Right ventricle myocardium superior (tissue), 1 donor: ENCODE measurements at places on chromosomes 1 and 21. TPM values are rescaled to one million over a fixed set of nuclear protein-coding genes. Genes with fewer than 3 reads are reported as not detected.
A peak's percentile ranks its signal among the peaks of the same experiment; 100 is the strongest.

GRCh38 chr1:69511426-69512192 is 56.1 kb upstream of the LRRC7 start:
- no peak for DNase-seq

DNA sequence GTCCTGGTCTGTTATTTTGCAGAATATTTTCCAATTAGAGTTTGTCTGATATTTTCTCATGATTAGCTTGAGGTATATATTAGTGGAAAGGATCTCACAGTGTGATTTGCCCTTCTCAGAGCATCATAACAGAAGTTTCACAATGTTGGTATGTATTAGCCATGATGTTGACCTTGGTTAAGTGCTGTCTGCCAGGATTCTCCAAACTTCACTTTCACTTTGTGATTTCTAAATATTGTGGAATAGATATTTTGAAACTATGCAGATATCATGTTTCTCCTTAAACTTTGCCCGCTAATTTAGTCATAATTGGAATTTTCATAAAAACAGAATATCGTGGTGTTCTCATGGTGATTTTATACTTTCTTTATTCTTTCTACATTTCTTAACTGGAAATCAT is 98.0 kb upstream of the DEPDC1 start:
- DNase-seq = no peak

- DNase-seq = peak; percentile 43
These were observed 16.7 kb downstream of the ABCG1 start for GRCh38 chr21:42235593-42235992.

GRCh38 chr1:6183520-6183989 is 3.4 kb upstream of the CHD5 start:
- no peak for DNase-seq

GRCh38 chr1:24575905-24576587 is 20.2 kb downstream of the NCMAP start:
- no peak for DNase-seq

- DNase-seq = no peak
These were observed 2.5 kb upstream of the TNFRSF18 start for GRCh38 chr1:1208713-1209433.

The ADAMTSL4 gene
- total RNA-seq = 64.4 TPM

The KRTAP26-1 gene
- total RNA-seq = not detected
